ENCODE measurements at places on chromosomes 2 and 18.

DNA sequence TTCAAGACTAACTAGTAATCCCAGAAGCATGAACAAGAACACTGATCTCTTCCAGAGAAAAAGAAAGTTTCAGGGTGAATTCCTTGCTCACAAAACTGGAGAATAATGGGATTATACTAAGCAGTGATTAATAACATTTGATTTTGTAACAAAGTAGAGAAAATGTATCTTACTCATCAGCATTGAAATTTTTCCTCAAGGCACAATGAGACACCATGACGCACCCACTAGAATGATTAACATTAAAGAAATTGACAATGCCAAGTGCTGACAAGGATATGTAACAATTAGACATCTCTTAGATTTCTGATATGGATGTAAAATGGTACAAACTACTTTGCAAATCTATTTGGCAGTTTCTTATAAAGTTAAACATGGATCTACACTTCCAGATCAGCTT lies 101.1 kb upstream of the EPHA4 start:
- no peak for DNase-seq

DNA sequence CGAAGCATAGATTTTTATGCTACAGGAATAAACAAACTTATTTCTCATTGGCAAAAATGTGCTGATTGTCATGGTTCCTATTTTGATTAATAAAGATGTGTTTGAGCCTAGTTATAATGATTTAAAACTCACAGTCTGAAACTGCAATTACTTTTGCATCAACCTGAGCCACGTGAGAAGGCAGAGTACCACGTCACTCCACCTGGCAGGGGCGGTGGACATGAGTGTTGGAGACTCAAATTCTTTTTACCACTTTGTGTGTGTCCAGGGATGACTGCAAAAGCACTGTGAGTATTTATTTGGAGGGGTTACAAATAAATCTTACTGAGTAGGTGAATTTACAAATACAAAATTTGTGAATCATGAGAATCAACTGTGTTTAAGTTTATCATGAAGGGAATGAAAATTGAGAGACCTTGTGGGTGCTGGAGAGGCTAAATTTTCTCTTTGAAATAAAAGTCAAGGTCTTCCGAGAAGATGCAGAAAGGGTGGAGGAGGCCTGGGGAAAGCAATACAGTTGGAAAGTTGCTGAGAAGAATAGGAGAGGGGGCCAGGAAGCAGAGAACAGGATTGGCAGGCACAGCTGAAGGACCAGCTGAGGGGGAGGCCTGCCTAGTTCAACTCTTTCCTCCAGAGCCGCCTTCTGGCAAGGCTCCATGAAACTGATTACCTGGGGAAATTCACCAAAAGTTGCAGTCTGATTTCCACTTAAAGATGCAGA lies 316.4 kb downstream of the MYCN start:
- DNase-seq: no peak

DNA sequence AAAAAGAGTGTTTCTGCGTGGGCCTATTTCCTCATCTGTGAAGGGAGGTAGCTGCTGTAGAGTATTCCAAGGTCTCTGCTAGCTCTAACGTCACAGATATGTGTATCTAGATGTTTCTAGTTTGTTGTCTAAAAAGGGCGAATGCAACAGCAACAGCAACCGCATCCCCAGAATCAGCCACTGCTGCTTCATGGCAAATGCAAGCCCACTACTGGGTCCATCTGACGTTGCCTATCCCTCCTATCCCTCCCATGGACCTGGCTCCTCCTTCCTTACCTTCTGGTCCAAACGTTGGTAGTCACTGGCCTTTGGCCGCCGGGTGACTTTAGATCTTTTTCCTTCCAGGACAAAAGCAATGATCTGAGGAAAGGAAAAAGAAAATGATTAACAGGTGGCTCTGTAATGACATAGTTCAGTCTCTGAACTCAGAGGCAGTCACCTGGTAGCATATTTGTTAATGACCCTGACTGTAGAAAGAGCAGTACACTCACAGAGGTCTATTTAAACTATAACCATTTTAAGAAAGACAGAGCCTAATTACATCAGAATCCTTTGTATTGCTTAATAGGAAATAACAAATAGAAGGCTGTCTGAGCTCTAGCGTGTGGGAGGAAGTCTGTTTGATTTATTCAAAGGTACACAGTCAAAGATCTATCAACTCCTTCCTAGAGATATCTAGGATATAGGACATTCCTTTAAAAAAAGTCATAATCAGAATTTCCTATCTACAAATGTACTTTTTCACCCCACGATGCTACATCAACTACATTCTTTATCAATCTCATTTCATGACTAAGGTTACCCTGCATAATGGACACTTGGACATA lies 2.9 kb downstream of the TGOLN2 start:
- DNase-seq: no peak

- DNase-seq: no peak
Observed at GRCh38 chr2:85852152-85852840, 36.5 kb downstream of the ST3GAL5 start.

GRCh38 chr2:160472839-160473251 lies 20.8 kb downstream of the RBMS1 start:
- DNase-seq: no peak

DNA sequence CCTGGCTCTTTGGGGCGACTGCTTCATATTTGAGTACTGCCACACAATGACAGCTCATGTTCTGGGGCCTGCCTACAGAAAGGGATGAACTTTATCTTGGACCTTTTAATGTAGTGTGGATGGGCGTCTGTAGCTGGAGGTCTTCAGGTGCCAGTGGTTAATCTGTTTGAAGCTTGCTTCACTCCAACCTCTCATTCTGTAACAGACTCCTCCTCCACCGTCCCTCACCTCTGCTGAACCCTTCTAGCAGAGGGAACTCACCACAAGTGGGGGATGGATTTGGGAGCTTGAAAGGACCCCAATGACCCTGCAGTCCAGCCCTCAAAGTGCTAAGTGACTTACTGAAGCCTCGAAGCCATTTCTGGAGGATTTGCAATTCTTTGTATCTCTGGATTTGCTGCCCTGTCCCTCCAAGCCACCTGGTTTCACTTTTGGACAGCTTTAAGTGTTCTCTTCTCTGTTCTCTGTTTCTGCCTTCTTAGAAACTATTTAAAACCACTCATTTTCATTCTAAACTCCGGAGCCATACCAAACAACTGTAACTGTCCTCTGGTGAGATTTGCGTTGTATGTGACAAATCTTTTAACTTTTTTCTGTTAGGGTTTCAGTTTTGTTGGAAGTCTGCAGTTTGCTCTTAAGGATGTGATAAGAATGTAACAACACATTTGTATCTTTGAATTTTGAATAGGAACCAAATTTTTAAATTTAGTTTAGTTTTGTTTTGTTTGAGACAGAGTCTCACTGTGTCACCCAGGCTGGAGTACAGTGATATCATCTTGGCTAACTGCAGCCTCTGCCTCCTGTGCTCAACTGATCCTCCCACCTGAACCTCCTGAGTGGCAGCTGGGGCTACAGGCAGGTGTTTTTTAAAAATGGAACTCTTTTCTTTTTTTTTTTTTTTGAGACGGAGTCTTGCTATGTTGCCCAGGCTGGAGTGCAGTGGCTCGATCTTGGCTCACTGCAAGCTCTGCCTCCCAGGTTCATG lies 37.0 kb upstream of the CASP8 start:
- no peak for DNase-seq

GRCh38 chr2:221370857-221371211 lies 201.3 kb downstream of the EPHA4 start:
- no peak for DNase-seq

DNA sequence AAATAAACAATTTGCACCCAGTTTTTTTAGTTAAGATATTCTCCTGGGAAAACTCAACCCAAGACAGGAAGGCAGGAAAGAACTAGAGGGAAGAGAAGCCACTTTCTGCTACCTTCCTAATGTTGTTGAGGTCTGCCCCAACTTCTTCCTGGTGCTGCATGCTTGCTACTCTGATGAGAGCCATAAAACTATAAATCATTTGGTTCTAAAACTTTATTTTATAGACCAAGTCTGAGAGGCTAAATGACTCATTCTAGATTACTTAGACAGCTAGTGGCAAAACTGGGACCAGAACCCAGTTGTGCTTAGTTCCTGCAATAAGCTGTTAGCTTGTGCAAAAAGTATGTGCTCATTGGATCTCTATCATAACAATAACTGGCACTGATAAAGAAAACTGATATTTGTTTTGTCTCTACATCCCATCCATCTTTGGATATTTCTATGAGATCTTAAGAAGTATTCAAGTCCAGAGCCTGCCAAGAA lies 344.9 kb upstream of the SLC14A2 start:
- DNase-seq: no peak

GRCh38 chr2:11097038-11097720 lies 58.1 kb upstream of the SLC66A3 start:
- DNase-seq: no peak

DNA sequence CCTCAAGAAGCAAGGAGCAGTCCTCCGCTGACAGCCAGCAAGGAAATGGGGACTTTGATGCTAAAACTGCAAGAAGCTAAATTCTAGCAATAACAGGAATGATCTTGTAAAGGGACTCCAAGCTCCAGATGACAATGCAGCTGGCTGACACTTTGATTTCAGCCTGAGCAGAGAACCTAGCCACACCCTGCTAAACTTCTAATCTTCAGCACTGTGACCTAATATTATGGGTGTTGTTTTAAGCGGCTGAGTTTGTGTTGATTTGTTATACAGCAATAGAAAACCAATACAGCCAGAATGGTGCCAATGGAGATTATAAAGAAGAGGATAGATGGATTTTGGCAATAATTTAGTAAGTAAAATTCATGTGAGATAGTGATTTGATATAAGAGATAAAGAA lies 196.7 kb upstream of the SPHKAP start:
- no peak for DNase-seq
